Amygdala (tissue), 56 donors: ENCODE measurements at places on chromosomes 1 and 21.

- no peak for DNase-seq
Observed at GRCh38 chr1:178183796-178184195, 89.9 kb downstream of the RASAL2 start.

DNA sequence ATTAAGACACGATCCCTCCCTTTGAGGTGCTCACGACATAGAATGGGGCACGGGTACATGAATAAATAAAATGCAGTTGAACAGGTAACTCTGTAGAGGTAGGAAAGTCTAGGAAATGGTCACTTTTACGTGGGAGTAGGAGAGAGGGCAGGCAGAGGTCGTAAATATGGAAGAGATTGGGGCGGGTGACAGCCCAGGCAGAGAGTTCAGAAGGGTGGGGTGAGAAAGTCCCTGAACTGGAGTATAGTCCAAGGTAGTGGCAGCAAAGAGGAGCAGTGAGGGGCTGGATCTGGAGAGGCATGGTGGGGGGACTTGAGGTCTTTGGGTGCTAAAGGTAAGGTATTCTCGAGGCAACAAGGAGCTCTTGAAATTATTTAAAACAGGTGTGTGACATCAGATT lies 147.9 kb downstream of the C1orf21 start:
- DNase-seq: no peak

GRCh38 chr1:206526064-206526911 lies 19.0 kb downstream of the RASSF5 start:
- DNase-seq: no peak

DNA sequence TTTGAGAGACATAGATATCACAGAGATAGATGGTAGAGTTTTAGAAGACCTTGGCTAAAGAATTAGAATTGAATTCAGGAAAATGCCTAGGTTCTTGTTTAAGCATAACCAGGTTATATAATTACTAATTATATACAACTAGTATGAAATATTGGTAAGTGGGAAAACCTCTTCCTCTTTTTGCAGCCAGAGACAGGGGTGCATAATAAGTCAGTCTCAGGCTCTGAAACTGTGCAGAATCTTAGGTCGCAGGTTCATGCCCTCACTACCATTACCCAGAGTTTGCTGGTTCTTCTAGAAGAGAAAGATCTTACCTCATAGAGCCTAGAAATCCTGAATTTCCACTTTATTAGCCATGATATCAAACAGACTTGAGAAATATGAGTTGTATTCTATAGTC lies 183.3 kb downstream of the NEK7 start:
- DNase-seq: no peak

GRCh38 chr1:211261229-211261628 lies 2.1 kb downstream of the RCOR3 start:
- DNase-seq: no peak

GRCh38 chr1:230270559-230271281 lies 155.4 kb downstream of the PGBD5 start:
- no peak for DNase-seq

DNA sequence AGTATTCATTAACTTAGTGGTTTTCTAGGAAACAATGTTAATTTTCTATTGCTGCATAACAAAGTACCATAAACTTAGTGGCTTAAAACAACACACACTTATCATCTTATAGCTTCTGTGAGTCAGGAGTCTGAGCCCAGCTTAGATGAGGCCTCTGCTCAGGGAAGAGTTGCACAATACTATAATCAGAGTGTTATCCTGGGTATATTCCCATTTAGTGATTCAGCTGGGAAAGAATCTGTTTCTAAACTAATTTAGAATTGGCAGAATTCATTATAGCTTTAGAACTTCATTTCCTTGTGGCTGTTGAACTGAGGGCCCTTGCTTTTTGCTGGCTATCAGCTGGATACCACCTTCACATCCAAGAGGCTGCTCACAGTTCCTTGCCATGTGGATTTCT lies 515.5 kb downstream of the BRINP3 start:
- no peak for DNase-seq

DNA sequence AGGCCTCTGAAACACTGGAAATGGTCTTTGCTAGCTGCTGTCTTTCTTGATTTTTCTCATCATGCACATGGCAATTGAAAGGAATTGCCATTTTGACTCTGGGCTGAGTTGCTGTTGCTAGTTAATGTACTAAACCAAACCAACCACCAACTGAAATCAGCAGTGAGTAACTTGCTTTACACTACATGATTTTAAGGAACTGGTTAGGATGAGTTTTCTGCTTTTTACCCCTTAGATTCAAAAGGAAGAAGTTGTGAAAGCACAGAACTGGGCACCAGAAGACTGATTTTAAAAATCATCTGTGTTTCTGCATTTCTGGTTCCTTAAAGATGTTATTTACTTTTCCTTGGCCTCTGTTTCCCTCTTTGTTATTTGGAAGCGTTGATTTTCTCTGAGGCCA lies 361.9 kb downstream of the HLX start:
- DNase-seq: no peak

- no peak for DNase-seq
Observed at GRCh38 chr1:166721145-166721544, 118.1 kb upstream of the POGK start.

DNA sequence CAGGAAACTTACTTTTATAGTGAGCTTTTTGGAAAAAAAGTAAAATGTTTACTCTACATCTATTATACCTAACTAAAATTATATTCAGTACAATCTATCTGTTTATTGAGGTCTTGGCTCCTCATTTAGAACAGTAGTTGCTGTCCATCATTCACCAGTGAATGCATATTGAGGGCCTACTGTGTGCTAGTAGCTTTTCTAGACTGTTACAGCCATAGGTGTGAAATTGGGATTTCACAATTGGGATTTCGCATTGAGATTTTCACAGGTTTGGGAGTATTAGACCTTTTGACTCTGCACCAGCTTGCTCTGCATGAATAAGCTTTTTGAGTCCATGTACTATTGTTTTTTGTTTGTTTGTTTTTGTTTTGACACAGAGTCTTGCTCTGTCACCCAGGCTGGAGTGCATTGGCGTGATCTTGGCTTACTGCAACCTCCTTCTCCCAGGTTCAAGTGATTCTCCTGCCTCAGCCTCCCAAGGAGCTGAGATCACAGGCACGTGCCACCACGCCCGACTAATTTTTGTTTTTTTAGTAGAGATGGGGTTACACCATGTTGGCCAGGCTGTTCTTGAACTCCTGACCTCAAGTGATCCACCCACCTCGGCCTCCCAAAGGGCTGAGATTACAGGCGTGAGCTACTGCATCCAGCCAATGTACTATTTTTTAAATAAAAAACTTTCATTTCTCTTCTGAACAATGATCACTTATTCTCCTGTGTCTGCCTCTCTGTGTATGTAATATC lies 47.2 kb upstream of the ERRFI1 start:
- DNase-seq: no peak

GRCh38 chr1:201989354-201990128 lies 7.1 kb downstream of the RNPEP start:
- DNase-seq: no peak

DNA sequence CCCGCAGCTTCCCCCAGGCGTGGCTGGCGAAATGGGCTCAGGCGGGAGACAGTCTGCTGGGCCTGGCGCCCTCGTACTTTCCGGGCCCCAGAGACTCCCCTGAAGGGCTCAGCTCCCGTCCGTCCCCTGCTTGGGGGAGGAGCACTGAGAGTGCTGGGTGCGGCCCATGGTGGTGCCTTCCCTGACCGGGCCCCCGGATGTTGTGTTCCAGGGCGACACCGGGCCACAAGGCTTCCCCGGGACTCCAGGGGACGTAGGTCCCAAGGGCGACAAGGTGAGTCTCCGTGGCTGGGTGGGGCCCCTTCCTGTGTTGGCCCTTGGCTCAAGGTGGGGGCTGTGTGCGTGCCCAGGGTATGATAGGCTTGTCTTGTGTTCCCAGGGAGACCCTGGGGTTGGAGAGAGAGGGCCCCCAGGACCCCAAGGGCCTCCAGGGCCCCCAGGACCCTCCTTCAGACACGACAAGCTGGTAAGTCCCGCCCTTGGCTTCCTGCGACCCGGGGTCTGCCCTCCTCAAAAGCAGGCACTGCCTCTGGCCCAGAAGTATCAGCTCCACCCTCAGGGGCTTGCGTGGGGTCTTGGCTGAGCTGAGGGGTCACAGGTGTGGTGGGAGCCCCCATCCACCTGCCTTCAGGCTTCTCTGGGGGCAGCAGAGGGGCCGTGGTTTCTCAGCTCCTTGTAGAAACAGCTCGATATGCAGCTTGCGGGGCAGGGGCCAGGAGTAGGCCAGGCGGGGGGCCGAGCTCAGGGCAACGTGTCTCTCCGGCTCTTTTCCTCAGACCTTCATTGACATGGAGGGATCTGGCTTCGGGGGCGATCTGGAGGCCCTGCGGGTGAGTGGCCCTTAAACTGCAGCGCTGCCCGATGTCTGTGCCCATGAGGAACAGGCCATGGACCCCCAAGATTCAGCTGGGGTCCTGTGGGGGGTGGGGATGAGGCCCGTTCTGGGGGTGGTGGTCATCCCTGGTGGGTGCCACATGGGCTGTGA lies 62.3 kb downstream of the SLC19A1 start:
- no peak for DNase-seq
